ENCODE measurements at places on chromosomes 7 and 10.

GRCh38 chr7:143484119-143484518 lies 6.4 kb downstream of the TAS2R41 start:
- DNase-seq, result no peak

GRCh38 chr7:100407285-100408180 lies 21.0 kb downstream of the ZCWPW1 start:
- no peak for DNase-seq

DNA sequence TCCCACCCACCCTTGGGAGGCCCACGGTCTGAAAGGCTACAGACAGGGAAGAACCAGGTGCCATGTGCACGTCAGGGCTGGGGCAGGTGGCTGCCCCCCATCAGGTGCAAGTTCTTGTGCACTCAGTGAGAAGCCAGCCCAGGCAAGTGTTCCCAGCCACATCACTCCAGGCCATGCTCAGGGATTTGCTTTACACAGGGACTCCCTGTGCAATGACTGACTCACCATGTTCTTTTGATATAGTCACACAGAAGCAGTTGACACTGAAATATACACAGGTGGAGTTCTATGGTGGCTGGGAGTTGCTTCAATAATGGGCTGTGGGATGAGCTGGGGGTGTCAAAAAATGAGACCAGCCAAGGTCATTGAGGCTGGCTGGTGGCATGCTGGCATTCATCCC lies 8.0 kb upstream of the CHST15 start:
- no peak for DNase-seq

DNA sequence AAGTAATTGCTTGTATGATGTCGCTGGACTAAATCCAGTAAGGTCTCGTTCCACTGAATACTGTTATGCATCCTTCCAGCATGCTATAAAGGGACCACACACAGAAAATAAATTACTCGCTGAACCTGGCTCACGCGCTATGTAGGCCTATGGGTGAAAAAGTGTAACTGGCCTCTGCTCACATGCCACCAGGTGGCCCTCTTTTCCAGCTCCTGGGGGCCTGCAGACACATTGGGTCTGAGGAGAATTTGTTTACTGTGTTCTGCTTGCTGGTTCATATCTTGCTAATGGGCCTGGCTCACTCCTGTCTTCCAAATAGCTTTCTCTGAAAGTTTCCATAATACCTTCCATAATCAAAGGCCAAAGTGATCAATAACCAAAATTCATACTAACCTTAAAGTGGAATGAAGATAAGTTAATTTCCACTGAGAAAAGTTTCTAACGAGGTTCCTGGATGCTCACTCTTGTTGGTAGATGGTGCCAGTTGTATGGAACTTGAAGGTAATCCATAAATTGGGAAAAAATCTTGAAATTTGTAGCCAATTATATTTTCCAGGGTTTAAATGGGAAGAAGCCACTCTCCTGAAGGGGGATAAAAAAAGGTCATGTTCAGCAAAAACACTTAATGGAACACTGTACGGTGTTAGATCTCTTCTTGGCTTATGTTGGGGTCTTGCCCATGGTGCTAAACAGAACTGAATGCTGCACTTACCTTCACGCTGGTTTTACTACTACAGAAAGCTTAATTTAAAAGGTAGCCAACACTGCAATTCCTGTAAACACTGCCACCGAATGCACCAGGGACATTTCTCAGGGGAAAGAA lies 27.0 kb upstream of the ZPBP start:
- DNase-seq, result no peak

DNA sequence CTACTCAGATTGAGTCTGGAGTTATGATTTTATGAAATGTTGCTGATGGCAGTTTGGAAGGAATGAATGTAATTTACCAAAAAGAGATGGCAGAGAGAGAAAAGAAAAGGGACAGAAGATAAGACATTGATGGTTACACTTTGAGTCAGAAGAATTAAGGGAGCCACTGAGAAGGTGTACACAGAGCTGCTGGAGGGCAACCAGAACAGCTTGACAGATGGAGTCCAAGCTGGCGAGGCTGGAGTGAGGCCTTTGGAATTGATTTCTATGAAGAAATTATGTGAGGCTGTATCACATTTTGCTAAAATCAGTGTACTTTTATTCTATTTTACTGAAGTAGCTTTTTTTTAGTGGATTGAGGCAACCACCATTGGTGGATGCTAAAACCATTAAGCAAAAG lies 740.5 kb downstream of the REEP3 start:
- no peak for DNase-seq

- DNase-seq, result no peak
Measured at GRCh38 chr10:86244297-86245014, 122.1 kb downstream of the GRID1 start.

- no peak for DNase-seq
Measured at GRCh38 chr7:144713850-144714249, 122.0 kb downstream of the TPK1 start.

DNA sequence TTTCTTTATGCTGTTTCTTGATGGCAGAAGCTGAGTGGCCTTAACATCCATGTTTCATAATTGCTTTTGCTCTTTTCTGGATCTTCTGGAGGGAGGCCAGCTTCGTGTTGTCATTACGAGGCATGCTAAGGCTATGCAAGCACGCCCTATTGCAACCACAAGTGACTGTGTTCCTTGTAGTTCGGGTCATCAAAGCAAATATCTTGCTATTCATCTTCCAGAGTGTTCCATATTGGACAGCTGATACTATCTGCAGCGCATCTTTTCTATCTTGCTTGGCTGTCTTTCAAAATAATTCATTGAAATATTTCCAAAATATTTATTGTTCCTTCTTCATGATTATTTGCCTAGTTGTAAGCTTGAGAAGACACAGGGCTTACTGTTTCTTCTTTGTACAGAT lies 5.0 kb downstream of the EPHB6 start:
- DNase-seq, result peak; percentile 5
